ENCODE measurements at places on chromosomes 16 and 17.

GRCh38 chr17:57723427-57724025 is 21.6 kb downstream of the CCDC182 start:
- no peak for DNase-seq

- DNase-seq: no peak
Measured at GRCh38 chr17:31629696-31630470, 229.2 kb downstream of the COPRS start.

GRCh38 chr17:75774991-75775668 is 9.5 kb upstream of the UNK start:
- DNase-seq: no peak

DNA sequence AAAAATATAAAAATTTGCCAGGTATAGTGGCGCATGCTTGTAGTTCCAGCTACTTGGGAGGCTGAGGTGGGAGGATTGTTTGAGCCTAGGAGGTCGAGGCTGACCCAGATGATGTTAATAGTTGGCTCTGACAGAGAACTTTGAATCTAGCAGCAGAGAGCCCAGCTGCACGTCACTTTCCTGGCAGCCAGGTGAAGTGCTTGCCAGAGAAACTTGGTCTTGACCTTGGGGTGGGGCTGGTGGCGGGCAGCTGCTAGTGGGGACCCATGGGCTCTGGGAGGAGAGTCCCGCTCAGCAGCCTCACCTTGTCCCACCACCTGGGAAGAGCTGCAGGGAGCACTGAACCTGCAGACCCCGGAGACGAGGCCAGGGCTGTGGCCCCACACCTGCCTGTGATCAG is 3.1 kb upstream of the C16orf74 start:
- no peak for DNase-seq

DNA sequence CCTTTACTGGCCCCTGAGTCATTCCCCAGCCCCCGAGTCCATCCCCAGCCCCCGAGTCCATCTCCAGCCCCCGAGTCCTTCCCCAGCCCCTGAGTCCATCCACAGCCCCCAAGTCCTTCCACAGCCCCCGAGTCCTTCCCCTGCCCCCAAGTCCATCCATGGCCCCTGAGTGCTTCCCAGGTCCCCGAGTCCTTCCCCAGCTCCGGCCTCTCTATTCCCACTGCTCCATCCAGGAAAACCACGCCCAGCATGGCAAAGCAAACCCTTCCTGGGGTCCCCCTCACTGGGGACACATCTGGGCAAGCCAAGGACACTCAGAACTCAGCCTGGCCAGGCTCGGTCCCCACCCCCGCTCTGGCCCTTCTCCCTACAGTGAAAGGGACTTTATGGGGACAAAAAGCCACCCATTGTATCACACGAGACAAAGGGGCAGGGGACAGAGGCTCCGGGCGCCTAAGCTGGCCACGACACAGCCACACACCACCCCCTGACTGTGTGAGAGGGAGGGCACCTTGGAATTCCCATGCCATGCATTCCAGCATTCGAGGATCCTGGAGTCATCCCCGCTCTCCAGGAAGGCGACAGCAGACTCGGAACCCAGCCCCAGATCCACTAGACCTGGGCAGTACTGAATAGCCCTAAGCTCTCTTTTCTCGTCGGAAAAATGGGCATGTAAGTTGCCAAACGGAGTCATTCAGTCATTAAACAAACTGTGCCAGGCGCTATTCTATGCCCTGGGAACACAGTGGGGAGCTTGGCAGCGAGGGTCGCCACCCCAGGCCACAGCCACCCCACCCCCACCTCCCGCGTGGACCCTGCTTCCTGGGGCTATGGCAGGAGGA is 14.0 kb downstream of the PLLP start:
- no peak for DNase-seq

GRCh38 chr17:19915245-19915978 is 47.7 kb upstream of the ULK2 start:
- no peak for DNase-seq

DNA sequence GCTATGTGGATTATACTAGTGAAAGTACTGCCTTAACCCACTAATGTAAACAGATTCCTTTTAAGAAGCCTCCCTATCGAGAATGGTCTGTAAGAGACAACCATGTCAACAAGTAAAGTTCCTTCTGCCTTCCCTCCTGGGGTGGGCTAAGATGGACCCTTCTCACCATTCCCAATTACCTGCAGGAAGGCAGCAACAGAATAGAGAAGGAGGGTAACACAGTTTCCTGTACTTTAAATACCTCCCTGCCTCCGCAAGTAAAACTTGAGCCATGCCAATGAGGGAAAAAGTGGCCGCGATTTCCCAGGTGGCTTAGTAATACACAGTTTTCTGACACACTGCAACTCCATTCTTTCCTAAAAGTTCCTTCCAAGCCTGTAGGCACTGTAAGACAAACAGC is 45.2 kb downstream of the TOX3 start:
- DNase-seq: no peak

GRCh38 chr16:17885659-17886207 is 415.0 kb upstream of the XYLT1 start:
- DNase-seq: no peak

- DNase-seq: no peak
Measured at GRCh38 chr16:89482150-89482816, 8.1 kb downstream of the ANKRD11 start.

- no peak for DNase-seq
Measured at GRCh38 chr17:31880311-31880710, 21.2 kb downstream of the UTP6 start.

GRCh38 chr16:61385392-61386071 is 650.7 kb downstream of the CDH8 start:
- DNase-seq: no peak

GRCh38 chr16:57179215-57179828 is 6.5 kb downstream of the PSME3IP1 start:
- DNase-seq: no peak

GRCh38 chr17:66676421-66676820 is 158.5 kb upstream of the CACNG5 start:
- DNase-seq: no peak

DNA sequence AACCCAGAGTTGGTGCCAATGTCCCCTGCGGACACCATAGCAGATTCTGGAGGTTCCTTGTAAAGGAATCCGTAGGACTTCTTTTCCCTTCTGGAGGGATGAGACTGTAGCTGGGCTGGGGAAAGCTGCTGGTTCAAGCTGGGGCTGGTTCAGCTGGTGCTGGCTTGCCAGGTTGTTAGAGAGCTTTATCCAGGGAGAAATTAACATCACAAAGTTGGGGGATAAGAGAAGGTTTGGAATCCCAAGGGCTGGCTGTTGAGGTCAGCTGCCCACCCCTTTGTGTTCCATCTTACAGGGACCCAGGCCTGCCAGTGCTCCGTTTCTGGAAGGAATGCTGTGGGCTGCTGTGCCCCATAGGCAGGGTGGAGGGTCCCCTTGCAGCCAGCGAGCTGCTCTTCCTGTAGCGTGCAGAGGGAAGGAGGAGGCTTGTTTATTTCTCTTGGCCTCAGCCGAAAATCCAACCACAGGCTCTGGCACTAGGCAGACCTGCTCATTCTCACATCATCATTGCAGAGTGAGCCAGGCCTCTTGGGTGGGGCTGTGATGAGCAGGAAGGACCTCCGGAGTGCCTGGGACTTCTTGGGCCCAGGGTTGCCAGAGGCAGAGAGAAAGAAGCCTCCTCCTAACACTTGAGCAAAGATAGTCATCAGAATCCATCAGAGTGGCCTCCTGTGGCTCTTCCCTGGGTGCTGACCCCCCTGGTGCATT is 251.1 kb downstream of the SEC14L1 start:
- no peak for DNase-seq

GRCh38 chr16:57166951-57167350 is 18.9 kb downstream of the PSME3IP1 start:
- DNase-seq: no peak

GRCh38 chr16:68503334-68503733 is 35.8 kb upstream of the ZFP90 start:
- DNase-seq: no peak

DNA sequence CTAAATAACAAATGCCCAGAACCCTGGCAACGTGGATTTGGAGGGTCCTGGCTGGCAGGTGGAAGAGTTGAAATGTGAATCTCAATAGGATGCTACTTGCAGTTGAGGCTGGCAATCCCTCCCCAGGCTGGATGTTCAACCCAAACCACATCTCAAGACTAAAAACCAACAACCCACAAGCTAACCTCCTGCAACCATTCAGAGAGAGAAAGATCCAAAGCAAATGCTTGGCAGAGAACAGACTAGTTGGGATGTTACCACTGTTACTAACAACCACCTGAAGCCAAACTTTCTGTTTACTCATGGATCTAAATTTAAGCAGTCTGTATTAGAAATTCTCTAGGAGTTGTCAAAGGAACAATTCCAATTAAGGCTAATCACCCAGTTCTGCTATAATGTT is 27.9 kb downstream of the SMG6 start:
- DNase-seq: no peak

DNA sequence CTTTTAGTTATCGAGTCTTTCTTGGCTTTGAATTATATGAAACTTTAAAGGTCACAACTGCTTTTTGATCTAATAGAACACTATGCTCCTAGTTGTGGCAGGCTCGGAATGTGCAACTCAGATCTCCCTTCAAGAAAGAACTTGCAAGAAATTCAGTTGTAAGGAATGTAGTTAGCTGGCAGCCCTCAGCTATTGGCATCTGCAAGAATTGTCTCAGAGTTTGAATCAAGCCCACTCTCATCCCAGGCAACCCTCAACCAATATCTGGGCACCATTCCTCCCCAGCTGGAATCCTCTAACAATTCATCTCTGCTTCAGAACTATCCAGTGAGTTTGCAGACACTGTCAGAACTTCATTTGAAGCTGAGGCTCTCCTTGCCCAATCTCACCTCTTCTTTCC is 447.2 kb downstream of the KIF2B start:
- no peak for DNase-seq

- no peak for DNase-seq
Measured at GRCh38 chr17:45293413-45294211, 23.2 kb downstream of the MAP3K14 start.

DNA sequence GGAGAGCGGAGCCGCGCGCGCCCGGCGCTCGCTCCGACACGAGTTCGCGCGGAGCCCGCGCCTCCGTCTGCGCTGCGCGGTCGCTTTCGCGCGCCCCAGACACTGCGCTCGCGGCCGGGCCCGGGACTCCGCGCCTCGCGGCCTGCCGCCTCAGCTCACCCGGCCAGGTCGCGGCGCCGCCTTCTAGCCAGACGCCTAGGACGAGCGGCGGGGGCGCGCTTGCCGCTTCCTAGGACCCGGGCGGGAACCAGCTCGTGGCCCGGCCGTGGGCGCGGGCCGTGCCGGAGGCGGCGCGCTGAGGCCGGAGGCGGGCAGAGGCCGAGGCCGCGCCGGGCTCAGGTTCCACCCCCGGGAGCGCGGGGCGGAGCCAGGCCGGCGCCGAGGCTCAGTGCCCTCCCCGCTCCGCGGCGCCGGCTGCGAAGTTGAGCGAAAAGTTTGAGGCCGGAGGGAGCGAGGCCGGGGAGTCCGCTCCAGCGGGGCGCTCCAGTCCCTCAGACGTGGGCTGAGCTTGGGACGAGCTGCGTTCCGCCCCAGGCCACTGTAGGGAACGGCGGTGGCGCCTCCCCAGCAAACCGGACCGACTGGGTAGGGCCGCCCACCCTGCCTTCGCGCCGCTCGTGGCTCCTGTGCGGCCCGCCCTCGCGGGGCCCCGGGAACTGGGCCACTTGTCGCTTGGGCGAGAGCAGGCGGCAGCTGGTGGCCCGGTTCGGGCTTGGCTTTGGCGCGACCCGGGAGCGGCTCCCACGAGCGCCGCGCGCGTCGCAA is at the start of gene SPHK1:
Gene SPHK1, plus strand, starts transcription at position 388 of the 765 bp plus-strand sequence. CDS start 1,036 bp downstream, outside the sequence.
- DNase-seq: no peak

DNA sequence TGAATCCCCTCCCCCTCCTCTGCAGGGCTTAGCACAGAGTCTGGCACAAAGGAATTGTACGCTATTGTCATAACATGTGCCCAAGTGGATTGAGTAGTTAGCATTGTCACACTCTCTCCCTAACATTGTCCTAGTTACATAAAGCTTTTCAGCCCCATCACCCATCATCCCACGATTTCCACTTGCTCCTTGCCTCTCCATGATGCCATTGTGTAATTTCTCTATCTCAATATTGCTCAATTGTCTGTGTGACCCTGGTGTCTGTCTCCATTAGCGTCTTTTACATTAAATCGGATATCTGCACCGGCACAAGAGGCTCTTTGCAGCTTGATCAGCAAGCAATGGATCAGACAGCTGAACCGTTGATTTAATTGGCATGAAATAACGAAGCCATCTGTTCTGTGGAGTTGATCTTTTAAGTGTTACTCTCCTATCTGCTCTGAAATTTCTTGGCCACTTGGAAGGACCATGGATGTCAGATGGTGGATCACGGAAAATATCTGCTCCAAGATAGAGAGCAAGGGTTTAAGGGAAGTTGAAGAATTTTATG is 77.0 kb upstream of the HS3ST4 start:
- no peak for DNase-seq

DNA sequence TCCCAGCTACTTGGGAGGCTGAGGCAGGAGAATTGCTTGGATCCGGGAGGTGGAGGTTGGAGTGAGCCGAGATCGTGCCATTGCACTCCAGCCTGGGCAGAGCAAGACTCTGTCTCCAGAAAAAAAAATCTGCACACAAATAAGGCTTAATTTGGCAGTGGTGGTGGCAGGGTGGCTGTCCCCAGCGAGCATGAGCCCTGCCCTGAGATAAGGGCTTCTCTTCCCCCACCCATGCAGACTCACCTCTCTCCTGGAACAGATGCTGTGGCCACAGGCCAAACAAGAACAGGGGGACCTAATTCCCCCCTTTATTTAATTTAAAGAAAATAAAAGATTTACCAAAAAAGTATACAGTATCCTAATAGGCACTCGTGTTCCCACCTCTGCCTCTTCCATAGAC is 157.2 kb downstream of the RAB11FIP4 start:
- no peak for DNase-seq

DNA sequence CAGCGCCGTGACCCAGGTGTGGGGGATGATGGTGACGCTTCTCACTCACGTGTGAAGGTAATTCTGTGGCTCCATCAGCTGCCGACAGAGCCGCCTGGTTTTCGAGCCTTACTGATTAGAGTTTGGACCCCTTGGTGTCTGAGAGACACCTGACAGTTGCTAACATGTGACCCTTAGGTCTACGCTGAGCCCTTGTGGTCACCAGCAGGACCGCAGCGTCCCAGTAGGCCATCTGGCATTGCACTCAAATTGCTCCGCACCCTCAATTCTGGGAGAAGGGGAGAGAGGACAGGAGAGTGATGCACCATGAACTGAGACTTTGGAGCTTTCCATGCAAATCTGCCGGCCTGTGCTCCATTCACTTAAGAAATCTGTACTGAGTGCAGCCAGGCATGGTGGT is 2.5 kb downstream of the FLYWCH1 start:
- no peak for DNase-seq

Data from NCI-H1930 (cell line).